ENCODE measurements at places on chromosomes 12 and 14.

DNA sequence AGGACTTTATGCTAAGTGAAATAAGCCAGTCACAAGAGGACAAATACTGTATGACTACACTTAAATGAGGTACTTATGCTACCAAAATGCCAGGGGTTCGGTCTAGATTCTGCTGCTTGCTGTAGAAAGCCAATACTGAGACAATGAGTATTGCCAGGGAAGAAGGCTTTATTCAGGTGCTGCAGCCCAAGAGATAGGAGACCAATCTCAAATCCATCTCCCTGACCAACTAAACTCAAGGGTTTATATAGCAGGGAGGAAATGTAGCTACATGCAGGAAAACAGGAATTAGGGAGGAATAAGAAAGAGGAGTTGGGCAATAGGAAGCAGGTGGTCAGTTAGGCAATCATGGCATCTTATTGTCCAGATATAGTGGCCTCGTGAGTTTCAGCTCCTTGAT lies 12.2 kb upstream of the FICD start:
- DNase-seq: no peak

GRCh38 chr12:116492703-116493324 lies 66.4 kb upstream of the MAP1LC3B2 start:
- no peak for DNase-seq

DNA sequence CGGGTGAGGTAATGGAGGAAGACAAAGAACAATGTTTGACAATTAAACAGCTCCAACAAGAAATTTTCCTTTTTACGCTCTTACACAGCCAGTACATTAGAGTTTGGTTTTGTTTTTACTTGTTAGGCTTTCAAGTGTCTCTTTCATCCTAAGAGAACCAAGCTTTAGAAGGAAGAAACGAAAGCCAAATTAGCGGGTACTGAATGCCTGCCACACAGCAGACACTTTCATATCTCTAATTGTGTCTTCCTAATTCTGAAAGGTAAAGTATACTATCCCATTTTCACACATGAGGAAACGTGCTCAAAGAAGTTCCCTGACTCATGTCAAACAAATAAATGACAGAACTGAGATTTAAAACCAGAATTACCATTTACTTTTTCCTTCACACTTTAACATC lies 65.0 kb downstream of the CDK17 start:
- peak; percentile 33 for DNase-seq

GRCh38 chr14:100786131-100786530 lies 39.8 kb upstream of the MEG3 start:
- no peak for DNase-seq

- DNase-seq: no peak
These were observed 77.6 kb downstream of the SCAF11 start for GRCh38 chr12:45912774-45913173.

GRCh38 chr12:70176290-70176689 lies 66.9 kb upstream of the CNOT2 start:
- DNase-seq: no peak

DNA sequence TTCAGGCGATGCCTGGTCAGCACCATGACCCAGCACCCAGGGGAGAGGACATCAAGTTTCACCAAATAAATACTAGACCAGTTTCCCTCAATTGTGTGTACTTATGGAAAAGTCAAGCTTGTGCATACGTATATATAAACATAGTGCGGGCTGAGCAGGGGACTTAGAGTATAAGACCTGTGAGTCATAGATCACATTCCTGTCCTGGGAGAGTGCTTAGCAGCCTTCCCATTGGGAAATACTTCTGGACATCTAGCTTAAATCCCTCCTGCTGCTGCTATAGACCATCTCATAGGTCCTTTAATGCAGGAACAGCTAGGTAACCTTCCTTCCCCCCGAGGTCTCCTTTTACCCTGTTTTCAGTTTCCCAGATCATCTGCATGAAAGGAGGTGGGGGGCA lies 51.9 kb downstream of the PRMT8 start:
- DNase-seq: no peak

- DNase-seq: no peak
These were observed 9.9 kb downstream of the CCDC175 start for GRCh38 chr14:59566725-59567124.

GRCh38 chr12:108831309-108831991 lies 25.9 kb downstream of the SSH1 start:
- DNase-seq: peak; percentile 59

DNA sequence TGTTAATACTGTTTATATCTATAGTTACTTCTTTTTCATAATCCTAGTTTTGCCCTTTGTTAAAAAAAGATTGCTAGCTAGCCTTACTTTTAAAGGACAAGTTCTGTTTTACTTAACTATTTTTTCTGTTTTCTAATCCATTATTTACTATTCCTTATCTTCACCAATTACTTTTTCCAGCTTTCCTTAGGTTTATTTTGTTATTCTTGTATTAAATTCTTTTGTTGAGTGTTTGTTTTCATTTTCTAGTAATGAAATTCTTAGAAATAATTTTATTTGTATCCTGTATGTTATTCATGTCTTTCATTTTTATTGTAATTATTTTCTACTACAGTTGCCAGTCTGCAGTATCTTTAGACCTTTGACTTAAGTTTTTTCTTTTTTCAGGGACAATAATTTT lies 45.7 kb upstream of the GXYLT1 start:
- no peak for DNase-seq

DNA sequence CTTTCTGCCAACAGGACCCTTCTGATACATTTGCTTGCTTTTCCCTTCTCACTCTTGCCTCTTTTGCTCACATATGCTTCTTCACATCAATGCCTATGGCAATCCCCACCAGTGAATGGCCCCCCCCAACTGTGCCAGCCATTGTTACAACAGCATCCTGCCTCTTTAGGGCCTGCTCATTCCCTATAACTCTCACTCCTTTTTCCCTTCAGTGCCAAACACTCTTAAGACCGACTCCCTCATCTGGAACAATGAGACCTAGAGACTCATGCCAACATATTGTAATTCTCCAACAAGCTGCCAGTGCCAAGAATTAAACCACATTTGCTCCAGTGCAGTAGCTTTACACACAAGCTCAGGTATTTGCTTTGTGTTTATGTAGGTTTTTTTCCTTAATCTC lies 189.0 kb downstream of the SOX5 start:
- DNase-seq: no peak

GRCh38 chr14:104517867-104518266 lies 61.7 kb upstream of the C14orf180 start:
- no peak for DNase-seq

- DNase-seq: no peak
These were observed 139.1 kb downstream of the SOX5 start for GRCh38 chr12:23810329-23810902.

DNA sequence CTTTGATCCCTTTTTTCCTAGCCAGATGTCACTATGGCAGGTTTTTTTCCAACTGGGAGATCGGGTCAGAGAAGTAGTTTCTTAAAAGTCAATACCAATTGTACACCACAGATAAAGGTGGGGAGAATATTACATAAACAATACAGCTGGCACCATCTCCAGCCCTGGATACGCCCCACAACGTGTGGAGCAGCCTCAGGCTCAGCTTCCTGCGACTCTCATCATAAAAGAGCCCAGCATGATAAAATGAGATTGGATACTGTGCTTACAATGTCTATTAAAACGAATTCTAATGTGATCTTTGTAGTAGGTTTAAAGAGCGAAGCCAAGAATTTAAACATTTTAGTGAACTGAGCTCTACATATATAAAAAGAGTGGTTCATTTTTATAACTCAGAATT lies 21.5 kb downstream of the EFCAB11 start:
- DNase-seq: no peak

DNA sequence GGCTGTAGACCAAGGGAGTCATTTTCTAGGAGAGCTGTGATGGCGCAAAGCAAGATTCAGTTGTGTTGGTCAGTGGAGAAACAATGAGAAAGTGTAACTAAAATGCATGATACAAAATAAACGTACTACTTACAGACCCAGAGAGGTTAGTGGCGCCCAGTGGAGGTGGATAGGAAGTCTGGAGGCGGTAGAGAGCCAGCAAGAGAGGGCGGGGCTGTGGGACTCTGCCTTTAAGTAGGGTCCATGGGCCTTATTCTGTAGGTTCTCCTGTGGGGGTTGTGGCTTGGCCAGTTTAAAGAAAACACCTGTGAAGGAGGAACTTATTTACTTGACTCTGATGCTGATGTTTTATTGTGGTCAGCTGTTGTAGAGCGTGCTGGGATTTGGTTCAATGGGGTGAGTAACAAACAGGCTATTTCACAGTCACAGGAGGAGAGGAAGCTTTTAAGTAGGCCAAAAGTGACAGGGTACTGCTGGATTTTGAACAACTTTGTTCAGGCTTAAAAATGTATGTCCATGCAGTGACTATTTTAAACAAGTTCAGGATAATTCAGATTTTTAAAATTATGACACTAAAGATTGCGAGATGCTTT lies 1097.7 kb downstream of the TMTC2 start:
- no peak for DNase-seq

GRCh38 chr14:87430214-87430613 lies 562.8 kb downstream of the GALC start:
- no peak for DNase-seq

GRCh38 chr12:29707846-29708245 lies 75.9 kb downstream of the TMTC1 start:
- no peak for DNase-seq

DNA sequence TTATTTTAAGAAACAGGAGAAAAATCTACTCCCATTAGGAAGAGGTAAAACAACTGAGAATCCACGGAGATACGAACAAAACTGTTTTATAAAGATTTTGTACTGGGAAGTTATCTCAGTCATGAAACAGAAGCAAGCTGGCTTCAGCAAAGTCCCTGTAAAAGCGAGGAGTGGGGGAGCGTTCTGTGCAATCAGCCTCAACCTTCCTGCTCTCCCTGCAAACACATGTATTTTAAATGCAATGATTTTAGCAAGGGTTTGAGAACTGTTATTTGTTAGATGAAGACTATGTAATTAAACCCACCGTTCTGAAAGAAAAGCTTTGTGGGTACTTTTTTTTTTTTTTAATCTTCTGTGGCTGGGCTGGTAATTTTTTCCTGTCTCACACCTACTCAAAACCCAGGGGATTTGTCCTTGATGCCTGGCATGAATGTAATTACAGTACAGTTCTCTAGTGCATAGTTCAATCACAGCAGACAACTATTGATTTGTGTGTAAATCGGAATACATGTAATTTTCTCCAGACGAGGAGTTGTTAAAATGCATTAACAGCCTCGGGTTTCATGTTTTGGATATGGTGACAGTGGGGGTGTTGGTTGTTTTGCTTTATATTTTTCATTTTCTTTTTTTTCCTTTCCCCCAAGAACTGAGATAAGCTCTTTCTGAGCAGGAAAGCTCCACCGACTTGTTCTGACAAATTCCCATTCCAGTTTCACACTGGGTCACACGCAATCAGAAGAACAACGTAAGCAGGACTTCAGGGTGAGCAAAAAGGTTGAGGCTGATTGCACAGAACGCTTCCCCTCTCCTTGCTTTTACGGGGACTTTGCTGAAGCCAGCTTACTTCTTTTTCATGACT lies 153.6 kb downstream of the PHLDA1 start:
- no peak for DNase-seq

GRCh38 chr12:27970401-27971120 lies 2.0 kb downstream of the PTHLH start:
- DNase-seq: no peak

- no peak for DNase-seq
These were observed 20.8 kb downstream of the VRK1 start for GRCh38 chr14:96817750-96818666.

- no peak for DNase-seq
These were observed 226.7 kb upstream of the ABCD2 start for GRCh38 chr12:39846304-39846703.

- no peak for DNase-seq
These were observed 158.4 kb upstream of the IGF1 start for GRCh38 chr12:102638777-102639176.

DNA sequence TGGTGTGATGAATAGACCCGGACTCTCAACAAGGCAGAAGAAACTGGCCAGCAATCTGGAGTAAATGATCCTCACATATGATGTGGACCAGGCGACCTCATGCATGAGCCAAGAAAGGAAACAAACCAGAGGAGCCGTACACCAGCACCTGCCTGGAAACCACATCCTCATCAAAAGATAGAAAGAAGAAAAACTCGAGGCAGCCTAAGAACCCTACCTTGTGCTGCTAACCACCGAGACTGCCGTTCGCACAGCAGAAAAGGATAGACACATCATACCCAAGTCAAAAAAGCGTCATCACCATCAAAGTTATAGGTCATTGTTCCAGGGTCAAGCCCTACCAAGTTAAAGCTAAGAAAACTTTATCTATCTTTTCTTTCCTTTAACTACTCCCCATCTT lies 66.7 kb downstream of the RESF1 start:
- peak; percentile 46 for DNase-seq

DNA sequence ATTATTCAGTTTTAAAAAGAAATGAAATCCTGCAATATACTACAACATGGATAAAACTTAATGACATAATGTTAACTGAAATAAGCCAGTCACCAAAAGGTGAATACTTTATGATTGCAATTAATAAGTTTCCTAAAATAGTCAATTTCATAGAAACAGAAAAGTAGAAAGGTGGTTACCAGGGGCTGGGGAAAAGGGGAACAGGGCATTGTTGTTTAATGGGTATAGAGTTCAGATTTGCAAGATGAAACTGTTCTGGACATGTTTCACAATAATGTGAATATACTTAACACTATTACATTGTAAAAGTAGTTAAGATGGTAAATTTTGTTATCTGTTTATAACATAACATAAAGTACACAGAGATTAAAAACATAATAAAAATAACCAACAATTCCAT lies 550.9 kb downstream of the CCER1 start:
- no peak for DNase-seq

DNA sequence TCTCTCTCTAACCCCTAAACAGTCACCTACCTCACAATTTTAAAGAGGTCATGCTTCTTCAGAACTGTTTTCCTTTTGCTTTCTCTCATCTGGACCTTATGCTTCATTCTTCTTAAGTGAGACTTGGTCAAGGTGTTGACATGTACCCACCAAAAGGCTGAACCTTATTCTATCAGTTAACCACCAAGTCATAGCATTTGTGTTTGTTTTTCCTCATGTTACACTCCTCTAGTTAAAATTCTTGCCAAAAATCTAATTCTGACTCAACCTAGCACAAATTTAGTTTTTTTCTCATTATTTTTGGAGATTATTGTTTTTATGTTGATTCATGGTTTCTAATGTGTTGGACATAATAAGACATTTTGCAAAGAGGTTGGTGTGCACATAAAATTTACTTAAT lies 578.6 kb downstream of the SLC16A7 start:
- no peak for DNase-seq

DNA sequence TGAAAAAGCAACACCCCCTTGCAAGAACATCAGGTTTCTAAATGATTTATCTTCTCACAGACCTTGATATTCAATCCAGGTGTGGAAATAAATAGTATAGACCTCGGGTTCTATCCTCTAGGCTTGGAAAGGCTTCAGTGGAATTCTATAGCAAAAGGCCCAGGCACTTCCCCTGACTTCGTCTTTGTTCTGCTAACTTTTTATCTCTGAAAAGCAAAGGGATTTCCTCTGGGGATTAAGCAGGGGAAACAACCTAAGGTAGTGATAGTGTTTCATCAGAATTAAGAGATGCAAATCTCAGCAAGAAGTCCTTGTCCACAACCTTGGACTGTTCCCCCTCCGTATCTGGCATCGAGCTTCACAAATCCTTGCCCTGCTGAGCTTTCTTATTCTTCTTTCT lies 59.5 kb upstream of the DUSP6 start:
- DNase-seq: no peak

Measured in GM12864 (cell line).